AG09319 (cell line): ENCODE measurements at places on chromosomes 1 and 21.
A peak's percentile ranks its signal among the peaks of the same experiment; 100 is the strongest.

GRCh38 chr1:115170377-115170776 is 81.1 kb upstream of the TSPAN2 start:
- no peak for DNase-seq

- DNase-seq, result no peak
These were observed 201.2 kb downstream of the TOMM20 start for GRCh38 chr1:234927312-234927970.

- DNase-seq, result no peak
These were observed 132.8 kb downstream of the CASZ1 start for GRCh38 chr1:10663678-10664035.

DNA sequence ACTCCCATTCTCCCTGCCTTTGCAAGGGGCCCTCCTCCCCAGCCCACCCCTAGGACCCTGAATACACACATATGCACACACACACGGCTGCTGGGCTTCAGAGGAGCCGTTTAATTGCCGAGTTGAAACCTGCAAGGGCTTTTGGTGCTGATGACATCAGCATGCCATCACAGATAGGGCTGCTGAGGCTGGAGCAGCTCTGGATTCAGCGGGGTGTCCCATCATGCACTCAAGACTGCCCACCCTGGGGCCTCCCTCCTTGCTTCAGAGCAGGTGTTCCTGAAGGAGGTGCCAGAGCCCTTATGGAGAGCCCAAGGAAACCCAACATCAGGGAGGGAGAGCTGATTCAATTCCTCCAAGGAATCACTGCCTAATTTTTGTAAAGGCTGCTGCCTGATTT is 5.7 kb downstream of the SYT2 start:
- no peak for DNase-seq

GRCh38 chr1:47262787-47263413 is 30.9 kb upstream of the TAL1 start:
- peak; percentile 14 for DNase-seq

- no peak for DNase-seq
These were observed 146.1 kb upstream of the RUNX1 start for GRCh38 chr21:35195232-35195631.

DNA sequence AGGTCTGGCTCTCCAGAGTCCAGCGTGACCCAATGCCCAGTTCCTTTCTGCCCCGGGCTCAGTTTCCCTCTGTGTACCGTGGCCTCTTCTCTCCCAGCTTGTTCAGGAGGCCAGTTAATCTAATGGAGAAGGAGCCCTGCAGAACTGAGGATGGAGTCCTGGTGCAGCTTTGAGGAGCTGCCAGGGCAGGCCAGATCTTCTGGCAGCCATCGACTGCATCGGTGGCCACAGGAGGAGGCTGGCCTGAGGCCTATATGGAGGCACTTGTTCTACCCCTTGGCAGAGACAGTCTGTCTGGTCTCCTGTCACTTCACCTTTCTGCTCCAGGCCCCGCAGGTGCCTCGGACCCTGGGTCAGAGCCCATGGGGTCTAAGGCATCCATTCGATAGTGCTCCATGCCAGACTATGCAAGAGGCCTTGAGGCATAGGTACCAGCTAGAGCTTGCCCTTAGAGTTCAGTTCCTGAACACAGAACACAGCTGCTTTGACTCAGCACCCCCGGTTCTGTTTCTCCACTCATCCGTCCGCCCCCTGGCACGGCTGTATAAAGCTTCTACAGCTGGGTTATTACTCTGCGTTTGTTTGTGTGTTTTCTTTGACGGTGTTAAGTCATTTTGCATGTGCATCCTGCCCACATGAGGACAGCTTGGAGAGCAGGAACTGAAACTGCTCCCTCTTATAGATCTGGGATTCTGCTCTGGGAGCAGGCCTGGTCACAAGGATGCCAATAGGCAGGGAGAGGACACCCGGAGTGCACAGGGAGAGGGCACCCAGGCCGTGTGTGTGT is 18.5 kb upstream of the LRRN2 start:
- DNase-seq, result no peak

DNA sequence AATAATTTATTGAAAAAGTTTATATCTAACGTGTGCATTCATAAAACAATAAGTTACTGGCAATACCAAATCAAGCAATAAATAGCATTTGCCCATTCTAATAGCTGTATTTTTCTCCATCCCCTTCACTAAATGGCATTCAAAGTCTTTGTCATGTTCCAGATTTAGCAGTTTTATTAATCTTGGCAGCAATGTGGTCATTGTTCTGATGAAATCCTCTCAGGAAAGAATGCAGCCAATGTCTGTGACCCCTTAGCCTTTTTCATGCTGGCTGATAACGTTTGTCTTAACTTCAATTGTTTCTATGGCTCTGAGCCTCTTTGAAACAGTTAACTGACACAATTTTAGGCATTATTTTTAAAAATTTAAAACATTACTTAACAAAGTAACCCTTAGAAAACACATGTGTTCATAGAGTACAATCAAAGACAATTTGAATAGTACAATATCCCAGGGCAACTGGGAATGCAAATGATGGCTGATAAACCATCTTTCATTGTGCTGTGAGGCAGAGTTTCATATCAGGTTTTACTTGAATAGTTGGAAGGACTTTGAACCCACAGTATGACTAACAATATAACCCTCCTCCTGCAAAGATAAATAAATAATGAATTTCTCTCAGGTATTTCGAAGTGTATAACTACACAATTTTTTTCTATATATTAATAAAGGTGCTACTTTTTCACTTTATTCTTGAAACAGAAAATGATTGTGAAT is 217.5 kb downstream of the LRRIQ3 start:
- no peak for DNase-seq

GRCh38 chr1:921011-921837 is 2.5 kb upstream of the SAMD11 start:
- DNase-seq, result peak; percentile 29

DNA sequence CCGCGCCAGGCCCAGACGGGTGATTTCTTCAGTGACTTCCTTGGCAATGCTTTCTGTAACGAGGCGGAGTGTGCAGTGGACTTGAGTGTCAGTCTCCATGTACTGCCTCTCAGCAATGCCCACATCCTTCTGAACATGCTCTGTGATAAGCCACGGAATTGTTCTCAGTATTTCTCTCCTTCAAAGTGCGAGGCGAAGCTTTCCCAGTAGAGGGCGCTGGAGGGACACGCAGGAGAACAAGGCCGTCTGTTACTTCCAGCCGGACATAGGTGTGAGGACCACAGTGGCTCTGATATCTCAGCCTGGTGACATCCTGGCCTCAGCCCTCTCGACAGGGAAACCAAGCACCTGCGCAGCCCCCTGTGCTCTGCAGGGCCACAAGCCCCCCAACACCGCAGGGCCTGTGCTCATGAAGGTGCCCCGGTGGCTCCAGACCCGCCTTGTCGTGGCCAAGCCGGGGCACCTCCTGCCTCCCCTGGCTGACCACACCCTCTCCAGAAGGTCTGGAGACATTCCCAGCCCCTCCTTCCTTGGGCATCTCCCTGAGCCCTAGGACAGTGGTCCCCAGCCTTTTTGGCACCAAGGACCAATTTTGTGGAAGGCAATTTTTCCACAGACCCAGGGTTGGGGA is 46.1 kb upstream of the BACE2 start:
- DNase-seq, result peak; percentile 18

- DNase-seq, result no peak
These were observed 10.5 kb downstream of the TBX15 start for GRCh38 chr1:118977600-118977999.

DNA sequence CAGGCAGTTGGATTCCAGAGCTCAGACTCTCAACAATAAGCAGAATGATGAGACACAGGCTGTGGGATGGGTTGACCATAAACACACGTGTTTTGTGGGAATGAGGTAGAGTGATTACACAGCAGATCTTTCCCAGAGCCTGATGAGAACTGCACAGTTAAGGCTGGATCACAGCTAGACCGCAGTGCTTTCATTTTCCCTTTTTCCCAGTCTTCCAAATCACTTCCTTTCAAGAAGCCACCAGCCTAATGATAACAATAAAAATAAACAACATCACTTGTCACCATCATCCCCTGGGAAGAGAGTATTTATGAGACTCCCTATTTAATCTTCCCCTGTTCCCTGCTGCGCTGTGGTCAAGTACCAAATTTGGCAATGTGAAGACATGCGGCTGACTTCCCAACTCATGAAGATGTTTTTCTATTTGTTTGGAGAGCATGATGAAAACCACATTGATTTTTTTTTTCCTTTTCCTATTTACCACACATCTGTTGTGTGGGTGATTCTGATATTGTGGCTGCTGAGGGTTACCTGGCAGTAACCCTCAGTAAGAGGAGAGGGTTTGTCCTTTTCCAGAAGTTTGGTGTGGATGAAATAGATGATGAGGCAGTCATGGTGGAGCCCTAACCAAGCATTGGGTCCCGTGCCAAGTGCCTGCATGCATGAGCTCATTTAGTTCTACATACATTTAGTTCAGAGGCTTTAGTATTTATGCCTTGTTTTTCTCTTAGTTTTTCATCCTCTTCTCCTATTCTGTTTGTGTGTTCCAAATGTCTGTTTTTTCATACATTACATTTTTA is 248.9 kb upstream of the HOOK1 start:
- DNase-seq, result peak; percentile 75

GRCh38 chr1:34978921-34979320 is 6.2 kb downstream of the TMEM35B start:
- no peak for DNase-seq

- no peak for DNase-seq
These were observed 13.2 kb downstream of the KLHDC8A start for GRCh38 chr1:205343431-205344065.

- DNase-seq, result no peak
These were observed 96.4 kb downstream of the OBSCN start for GRCh38 chr1:228304225-228304624.

DNA sequence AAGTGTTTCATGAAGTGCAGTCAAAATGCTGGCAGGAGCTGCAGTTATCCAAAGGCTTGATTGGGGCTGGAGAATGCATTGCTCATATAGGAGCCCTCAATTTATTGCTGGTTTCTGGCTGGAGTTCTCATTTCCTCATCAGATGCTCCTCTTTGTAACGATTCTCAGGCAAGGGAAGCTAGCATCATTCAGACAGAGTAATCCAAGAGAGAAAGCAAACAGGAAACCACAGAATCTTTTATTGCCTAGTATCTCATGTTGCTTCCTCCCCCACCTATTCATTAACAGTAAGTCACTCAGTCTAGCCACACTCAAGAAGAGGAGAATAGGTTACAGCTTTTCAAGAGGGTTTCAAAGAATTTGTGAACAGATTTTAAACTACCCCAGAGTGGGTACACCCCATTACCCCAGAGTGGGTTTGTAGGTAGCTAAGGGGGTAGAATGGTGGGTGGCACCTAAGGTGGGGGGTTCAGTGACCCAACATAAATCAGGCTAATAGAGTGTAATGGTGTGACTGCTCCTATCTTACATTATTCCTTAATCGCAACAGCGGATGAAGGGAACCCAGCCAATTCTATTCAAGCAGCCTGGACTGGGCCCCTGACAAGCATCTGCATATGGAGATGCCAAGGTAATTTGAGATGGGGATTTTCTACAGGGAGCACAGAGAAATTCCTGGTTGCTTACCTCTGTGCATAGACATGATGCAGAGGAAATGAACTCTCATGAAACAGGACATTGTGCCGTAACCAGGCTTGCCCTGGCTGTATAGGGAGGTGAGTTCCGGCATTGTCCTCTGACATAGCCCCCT is 67.1 kb downstream of the KCNJ15 start:
- no peak for DNase-seq

- no peak for DNase-seq
These were observed 46.9 kb downstream of the SLC45A1 start for GRCh38 chr1:8364528-8365442.

DNA sequence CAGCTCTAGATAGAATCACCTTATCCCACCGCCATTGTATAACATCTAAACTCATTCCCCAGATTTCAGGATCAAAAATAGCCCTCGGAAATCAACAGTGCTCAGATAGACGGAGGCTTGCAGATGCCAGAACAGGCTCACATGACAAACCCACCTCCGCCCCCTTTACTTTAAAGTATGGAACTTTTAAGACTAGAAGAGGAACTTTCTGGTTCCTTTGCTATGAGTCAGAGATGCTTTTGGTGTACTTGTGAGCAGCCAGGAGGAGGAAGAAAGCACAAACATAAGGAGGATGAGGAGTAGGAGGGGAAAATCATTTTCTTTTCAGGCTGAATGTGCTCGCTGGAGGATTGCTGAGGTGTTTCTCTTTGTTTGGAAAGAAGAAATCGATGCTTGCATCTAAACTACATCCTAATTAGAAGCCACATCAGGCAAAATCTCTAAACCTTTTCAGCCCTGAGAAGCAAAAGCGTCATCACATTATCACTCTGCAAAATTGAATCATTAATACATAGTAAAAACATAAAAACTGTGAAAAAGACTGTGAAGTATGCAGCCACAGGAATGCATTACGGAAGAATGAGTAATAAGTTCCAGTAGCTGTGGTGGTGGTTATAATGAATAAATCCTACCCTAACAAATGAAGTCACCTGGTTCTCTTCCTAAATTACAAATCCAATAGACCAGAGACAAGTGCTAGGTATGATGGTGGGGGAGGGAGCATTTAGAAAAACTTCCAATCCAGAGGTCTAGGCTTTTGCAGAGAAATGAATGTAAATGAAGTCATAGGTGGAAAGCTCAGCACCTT is 251.3 kb downstream of the KCNH1 start:
- DNase-seq, result no peak

- DNase-seq, result no peak
These were observed 48.3 kb upstream of the POFUT2 start for GRCh38 chr21:45335761-45336534.

- no peak for DNase-seq
These were observed 368.3 kb downstream of the PCP4 start for GRCh38 chr21:40235528-40235927.

- DNase-seq, result no peak
These were observed 418.5 kb downstream of the DPYD start for GRCh38 chr1:97502360-97502759.

GRCh38 chr21:45994759-45995685 is 13.5 kb downstream of the COL6A1 start:
- DNase-seq, result no peak

GRCh38 chr1:43532716-43533115 is 2.0 kb downstream of the PTPRF start:
- DNase-seq, result no peak

DNA sequence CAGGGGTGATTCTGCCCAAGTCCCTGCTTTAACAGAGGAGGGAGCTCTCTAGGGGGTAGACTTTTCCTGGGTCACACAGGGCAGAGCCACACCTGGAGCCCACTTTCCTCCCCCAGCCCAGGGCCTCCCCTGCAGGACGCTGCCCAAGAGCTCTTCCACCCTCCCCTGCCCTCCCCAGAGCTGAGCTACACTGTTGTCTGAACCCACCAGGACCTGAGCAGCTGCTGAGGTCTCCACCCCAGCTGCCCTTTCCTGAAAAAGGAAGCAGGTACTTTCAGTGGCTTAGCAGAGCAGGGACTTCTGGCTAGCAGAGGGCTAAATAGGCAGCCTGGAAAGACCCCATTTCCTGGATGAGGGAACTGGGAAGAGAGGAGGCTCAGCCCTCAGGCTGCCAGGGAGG is 169.3 kb upstream of the ETV3 start:
- no peak for DNase-seq

GRCh38 chr1:54927472-54928240 is 40.7 kb upstream of the DHCR24 start:
- no peak for DNase-seq

- no peak for DNase-seq
These were observed 190.5 kb downstream of the RYR2 start for GRCh38 chr1:237232501-237232900.

- DNase-seq, result no peak
These were observed 458.1 kb downstream of the DISC1 start for GRCh38 chr1:232084584-232085223.
